ENCODE measurements at places on chromosomes 1 and 21. TPM values are rescaled to one million over a fixed set of nuclear protein-coding genes. Genes with fewer than 3 reads are reported as not detected.

The PCSK9 gene
- total RNA-seq, result 11.1 TPM

- no peak for DNase-seq
Measured at GRCh38 chr21:32993894-32994293, 31.8 kb upstream of the OLIG2 start.

DNA sequence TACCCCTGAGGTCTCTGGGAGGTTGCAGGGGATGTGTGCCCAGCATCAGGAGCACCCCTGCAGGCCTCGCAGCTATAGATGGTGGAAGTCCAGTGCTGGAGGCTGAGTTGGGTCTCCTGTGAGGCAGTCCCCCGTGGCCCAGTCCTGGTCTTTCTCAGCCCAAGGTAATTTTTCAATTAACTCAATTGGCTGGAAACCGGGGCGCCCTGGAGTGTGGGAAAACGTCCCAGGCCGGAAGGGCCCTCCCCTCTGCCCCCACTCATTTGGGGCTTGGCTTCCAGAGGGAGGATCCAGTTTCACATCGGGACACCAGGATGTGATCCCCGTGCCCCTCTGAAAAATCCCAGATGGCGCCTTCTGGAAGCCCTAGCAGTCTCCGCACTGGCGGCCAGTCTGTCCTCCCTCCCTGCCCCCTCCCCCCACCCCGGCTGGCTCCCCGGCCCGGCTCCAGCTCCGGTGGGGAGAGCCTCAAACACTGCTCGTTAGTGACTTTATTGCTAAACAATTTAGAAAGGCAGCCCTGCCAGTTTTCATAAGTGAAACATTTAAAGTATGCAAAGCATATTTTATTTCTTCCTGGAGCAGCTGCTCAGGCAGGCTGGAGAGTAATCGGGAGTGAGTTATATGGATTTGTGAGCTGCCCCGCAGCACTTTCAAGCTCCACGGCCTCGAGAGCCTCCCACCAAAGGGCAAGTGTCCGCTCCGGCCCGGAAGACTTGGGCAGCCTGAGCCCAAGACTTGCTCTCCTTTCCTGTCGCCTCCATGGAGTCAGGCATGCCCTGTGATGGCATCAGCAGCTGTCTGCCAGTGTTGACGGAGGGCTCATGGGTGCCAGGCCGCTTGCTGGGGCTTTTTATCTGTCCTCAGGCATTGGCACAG is 208.2 kb upstream of the TMEM51 start:
- peak; percentile 87 for DNase-seq

DNA sequence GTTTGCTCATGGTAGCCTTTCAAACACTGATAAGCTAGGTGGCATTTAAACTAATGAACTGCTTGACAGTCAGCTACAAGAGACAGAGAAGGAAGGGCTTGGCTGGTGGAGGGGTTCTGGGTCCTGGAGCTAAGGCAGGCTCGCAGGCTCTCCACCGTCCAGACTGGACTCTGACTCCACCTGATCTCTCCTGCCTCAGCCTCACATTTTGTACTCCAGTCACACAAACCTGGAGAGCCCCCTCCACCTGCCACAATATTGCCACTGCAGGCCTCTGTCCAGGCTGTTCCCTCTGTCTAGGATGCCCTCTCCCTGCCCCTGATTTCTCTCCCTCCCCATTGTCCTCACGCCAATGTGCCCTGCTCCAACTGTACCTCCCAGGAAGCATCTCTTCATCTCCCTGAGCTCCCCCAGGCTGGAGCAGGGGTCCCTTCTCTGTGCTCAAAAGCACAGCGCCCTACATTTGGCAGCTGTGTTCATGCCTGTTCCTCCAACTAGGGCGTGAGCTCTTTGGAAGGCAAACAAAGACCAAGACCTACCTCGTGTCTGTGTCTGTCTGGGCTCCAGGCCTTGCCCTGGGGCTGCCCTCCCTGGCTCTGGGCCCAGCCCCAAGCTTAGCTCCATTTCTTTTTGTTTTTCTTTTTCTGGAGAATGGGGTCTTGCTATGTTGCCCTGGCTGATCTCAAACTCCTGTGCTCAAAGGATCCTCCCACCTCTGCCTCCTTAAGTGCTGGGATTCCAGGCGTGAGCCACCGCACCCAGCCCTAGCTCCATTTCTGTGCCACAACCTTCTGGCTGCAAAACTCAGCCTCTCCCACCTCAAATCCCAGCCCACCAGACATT is 2.9 kb downstream of the TIE1 start:
- no peak for DNase-seq

- DNase-seq, result no peak
Measured at GRCh38 chr1:21904454-21904703, 32.7 kb downstream of the HSPG2 start.

The LCE2B gene
- 5.9 TPM for total RNA-seq

The INSRR gene
- total RNA-seq, result under 0.01 TPM

- no peak for DNase-seq
Measured at GRCh38 chr1:222064388-222065211, 322.7 kb upstream of the DUSP10 start.

All from skin of body (tissue), 3 donors.